Activated CD4-positive, alpha-beta memory T cell treated with anti-CD3 and anti-CD28 coated beads, Interleukin-2, amount 10 ng/mL, durations not matched to agents 7 days and 5 days (primary cell): ENCODE measurements at places on chromosomes 11 and 22.

GRCh38 chr11:19110295-19110694, 6.7 kb upstream of the ZDHHC13 start:
- DNase-seq: no peak

GRCh38 chr22:40518840-40519239, 117.7 kb downstream of the MRTFA start:
- DNase-seq: no peak

DNA sequence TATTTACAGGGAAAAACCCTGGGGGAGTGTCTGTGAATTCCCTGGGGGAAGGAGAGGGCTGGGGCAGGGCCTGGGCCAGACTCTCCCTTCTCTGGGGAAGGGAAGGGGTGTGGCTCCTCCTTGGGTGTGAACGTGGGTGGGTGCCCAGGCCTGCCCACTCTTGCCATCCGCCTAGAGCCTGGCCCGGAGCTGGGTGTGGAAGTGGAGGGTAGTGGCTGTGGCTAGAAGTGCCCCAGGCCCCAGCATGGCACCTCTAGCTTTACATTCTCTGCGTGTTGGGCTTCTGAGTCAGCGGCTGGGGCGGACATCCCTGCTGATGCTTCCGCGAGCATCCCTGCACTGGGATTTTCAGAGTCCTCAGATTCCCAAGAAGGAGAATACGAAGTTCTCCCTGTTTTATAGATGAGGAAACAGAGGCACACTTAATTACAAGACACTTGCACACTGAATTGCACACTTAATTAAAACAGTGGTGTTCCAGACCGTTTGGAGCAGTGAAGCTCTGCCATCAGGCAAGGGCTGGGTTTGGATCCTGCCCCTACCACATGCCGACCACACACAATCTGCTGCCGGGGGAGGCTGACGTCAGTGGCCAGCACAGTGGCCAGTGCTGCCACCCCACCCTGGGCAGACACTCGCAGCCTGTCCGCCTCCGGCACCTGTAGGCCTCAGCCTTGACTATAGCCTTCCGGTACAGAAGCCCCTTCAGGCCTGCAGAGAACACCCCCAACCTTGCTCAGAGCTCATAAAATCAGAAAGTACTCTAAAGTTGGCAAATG, 7.6 kb downstream of the BAD start:
- no peak for DNase-seq

DNA sequence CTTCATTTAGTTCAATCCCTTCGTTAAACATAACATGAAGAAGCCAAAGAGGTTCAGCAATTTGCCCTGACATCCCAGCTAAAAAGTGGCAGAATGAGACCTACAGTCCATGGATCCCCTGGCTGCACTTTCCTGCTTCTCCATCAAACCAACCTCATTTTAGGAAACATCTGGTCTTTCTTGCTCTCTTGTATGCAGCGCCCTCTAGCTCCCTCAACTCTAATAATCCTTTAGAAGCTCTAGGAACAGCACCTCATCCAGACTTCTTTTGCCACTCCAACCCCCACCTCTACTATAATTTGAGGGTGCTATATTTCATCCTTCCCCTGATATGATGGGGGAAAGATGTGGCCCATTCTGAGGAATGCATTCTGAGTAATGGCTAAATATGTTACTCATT, 7.4 kb downstream of the CNTF start:
- DNase-seq: no peak

DNA sequence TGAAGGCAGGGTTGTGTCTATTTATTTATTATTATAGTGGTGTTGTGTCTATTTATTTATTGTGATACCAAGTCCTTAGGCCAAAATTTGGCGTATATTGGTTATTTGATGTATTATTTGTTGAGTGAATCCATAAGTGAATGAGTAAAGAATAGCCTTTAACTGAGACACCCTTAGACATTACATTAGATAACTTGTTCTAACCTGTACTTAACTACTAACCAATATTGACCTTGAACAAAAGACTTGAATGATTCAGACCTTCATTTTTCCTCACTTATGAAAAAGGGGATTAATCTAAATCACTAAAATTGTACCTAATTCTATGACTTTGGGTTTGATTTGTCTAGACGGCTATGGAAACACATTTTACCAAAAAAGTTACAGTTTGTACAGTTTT, 370.5 kb downstream of the JRKL start:
- no peak for DNase-seq

- no peak for DNase-seq
Measured at GRCh38 chr11:93005239-93005638, 35.8 kb downstream of the MTNR1B start.

GRCh38 chr11:113113801-113114704, 152.8 kb downstream of the NCAM1 start:
- DNase-seq: no peak

GRCh38 chr11:75076671-75077070, 20.0 kb downstream of the OR2AT4 start:
- DNase-seq: no peak

DNA sequence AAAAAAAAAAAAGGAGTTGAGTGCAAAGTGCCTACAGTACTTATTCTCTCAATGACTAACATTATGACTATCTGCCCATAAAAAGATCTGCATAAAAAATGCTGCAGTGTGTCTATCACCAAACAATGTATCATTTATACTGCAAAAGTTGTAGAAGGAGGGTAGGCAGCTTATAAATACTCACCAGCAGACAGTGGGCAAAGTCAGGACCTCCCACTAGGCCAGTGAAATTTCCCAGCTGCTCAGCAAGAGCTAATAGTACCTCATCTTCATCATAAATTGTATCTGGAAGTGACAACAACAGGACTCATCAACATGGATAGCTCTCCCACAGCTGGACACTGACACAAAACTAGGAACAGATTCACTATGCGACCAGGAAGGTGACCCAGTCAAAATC, 1.6 kb downstream of the PPP2R1B start:
- no peak for DNase-seq

DNA sequence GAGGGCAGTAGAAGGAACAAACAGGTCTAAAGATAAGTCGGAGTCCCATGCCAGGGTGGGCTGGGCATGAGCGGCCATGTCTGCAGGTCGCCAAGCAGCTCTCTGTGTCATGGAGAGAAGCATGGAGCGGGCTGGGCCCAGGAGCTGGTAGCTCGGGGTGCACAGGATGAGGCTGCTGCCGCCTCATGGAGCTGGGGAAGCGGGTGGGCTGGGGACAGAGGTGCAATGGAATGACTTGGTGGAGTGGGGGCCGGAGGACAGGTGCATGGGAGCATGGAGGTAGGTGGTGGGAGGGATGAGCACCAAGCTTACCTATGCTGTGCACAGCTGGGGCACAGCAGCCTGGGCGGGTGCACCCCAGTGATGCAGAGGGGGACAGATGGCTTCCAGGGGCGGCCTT, 3.6 kb downstream of the NRXN2 start:
- DNase-seq: no peak

DNA sequence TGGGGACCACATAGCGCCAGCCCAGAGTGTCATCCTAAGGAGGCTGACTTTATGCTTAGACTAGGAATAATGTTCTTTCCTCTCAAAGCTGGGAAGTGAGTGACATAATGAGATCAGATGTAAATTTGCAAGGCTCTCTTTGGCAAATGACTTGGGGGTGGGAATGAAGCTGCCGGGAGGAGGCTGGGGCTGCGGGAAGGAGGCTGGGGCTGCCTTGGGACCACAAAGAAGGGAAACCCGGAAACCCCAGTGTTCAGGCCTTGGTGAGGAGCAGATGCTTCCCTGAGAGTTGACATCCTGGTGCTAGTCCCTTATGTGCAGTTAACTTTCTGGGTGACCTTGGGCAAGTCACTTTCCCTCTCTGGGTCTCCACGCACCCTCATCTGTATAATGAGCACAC, 182.0 kb downstream of the CHST1 start:
- no peak for DNase-seq

DNA sequence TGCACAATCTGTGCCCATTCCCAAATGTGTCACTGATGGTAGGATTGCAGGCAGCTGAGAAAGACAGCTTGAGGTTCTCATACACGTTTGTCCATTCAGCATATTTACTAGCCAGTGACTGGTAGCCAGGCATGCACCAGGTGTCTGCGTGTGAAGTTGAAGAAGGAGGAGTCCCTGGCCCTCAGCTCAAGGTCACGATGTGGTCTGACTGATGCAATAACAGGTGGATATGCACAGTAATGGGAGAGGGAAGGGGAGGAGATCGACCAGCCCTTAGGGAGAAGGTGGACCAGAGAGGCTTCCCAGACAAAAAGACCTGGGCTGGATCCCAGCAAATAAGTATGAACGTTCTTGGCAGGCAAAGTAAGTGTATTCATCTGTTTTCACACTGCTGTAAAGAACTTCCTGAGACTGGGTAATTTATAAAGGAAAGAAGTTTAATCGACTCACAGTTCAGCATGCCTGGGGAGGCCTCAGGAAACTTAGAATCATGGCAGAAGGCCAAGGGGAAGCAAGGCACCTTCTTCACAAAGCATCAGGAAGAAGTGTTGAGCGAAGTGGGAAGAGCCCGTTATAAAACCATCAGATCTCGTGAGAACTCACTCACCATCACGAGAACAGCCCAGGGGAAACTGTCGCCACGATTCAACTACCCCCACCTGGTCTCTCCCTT, 96.0 kb downstream of the MN1 start:
- DNase-seq: no peak

GRCh38 chr11:130780437-130780836, 135.8 kb downstream of the SNX19 start:
- no peak for DNase-seq

DNA sequence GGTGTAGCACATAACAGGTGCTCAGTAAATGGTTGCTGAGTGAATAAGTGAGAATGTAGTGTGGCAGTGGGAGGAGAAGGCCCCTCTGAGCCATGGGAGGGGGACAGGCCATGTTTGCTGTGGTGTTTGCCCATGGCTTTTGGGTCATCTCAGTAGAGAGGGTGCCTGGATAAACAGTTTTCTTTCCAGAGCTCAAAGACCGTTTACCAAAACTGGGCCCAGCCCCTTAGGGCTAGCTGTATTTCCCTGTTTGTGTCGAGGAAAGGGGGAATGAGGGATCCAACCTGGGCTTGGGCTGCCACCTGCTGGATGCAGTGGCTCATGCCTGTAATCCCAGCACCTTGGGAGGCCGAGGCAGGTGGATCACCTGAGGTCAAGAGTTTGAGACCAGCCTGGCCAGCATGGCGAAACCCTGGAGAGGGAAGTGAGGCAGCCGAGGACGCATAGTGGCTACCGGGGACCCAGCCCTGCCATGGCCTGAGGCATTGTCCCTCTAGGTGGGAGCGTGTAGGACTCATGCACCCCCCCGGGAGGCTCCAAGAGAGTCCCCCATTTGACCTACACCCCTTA, 8.7 kb upstream of the LTO1 start:
- no peak for DNase-seq

- no peak for DNase-seq
Measured at GRCh38 chr11:128299132-128299726, 288.1 kb downstream of the ETS1 start.

DNA sequence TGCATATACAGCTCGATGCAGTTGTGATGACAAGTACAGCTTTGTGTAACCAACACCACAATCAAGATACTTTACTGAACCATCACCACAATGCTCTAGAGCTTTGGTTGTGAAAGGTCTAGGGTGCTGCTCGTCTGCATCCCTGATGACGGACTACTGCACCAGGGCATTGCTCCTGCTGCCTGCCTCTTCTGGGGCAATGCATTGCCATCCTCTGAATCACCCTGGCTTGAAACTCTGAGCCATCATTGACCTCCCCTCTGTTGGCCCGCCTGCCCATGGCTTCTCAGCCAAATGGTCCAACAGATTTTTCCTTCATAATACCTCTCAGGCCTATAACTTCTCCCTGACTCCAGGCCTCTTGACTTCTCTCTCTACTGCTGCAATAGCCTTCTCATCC, 77.4 kb upstream of the CSNK2A3 start:
- DNase-seq: no peak

GRCh38 chr11:43908191-43908590, 27.6 kb downstream of the ALKBH3 start:
- no peak for DNase-seq

DNA sequence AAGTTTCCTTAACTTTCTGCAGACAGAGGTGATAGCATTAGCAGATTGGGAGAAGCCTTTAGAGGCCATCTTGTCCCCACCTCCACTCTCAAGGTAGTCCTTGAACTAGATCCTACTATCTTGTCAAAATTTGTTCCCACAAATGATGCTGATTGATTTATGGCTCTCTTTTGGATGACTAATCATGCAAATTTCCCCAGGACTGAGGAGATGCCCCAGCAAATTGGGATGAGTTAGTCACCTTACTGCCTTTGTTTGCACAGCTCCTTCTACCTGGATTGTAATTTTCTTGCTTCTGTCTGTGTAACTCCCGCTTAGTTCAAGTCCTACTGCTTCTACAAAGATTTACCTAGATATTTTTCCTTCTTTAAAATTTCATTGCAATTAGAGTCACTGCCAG, 391.4 kb upstream of the CADM1 start:
- no peak for DNase-seq

DNA sequence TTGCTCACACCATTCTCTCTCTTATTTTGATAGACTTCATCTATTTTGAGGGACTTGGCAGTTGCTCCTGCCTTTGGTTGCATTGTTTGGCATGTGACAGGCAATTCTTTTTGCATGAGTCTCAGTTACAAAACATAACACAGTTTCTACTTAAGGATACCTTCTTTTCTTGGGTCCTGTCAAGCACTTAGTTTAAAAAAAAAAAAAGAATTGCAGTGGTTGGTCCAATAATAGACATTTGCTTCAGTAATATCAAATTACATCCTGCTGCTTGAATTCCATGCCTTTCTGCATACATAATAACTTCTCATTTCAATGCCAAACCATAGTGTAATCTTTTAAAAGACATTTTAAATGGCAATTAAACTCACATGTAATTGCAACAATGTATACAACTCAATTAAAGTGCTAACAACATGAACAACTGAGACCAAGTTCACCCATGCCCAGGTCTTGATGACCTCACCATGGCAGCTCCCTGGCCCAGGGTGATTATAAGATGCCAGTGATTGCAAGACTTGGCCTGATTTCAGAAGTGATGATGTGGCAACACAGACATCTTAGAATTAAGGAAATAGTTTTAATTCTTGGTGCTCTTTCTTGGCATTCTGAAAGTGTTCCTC, 32.2 kb upstream of the PLET1 start:
- no peak for DNase-seq
